ENCODE measurements at places on chromosomes 11 and 22.
A peak's percentile ranks its signal among the peaks of the same experiment; 100 is the strongest.

GRCh38 chr11:129143335-129143734 is 48.8 kb downstream of the ARHGAP32 start:
- DNase-seq, result no peak

- no peak for DNase-seq
These were observed 7.6 kb downstream of the TMEM121B start for GRCh38 chr22:17113600-17113999.

GRCh38 chr22:41816241-41816640 is 15.8 kb downstream of the CCDC134 start:
- no peak for DNase-seq

- no peak for DNase-seq
These were observed 799 bp downstream of the CCDC88B start for GRCh38 chr11:64340671-64341335.

- peak; percentile 4 for DNase-seq
These were observed 247.6 kb downstream of the CADM1 start for GRCh38 chr11:115256397-115257197.

DNA sequence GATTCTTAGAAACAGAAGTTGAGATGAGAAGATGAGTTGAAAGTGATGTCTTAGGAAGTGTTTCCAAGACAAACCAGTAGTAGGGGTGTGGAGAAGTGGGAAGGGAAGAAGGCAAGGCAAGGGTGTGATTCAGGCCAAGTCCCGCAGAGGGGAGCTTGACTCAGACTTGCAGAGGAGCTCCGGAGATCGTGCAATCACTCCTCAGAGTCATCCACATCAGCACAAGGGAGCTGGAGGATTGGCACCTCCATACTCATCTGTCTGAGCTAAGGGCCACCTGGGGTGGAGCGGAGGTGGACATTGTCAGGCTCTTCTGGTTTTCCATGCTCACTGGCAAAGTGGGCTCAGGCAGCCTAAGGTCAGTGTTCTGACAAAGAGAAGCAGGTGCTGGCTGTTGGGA is 44.4 kb downstream of the CHRDL2 start:
- DNase-seq, result no peak

GRCh38 chr11:65184146-65184545 is 2.4 kb downstream of the CAPN1 start:
- no peak for DNase-seq

DNA sequence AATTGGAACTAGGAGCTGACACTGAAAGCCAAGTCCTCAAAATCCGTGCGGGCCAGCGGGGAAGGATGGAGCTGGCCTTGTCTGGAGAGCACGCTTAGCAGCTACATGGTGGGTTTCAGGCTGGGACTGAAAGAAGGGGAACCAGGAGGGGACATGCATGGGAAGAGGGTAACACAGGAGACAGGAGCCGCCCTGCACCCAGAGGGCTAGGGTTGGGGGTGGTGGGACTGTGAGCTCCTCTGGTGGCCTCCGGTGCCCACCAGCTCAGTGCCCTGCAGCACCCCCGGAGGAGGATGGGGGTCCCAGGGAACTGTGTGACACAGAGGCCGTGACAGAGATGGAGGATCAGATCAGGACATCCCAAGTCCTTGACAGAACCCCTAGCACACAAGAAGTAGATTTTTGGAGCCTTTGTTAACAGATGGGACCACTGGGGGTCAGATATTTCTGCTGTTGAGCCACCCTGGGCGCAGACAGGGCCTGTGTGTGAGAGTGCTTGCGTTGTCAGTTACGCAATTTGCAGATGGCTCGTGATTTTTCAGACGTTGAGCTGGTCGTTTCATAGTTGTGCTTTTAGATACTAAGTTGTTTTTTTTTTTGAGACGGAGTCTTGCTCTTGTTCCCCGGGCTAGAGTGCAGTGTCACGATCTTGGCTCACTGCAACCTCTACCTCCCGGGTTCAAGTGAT is 21.3 kb upstream of the GRAMD4 start:
- DNase-seq, result no peak

GRCh38 chr11:93169950-93170561 is 27.7 kb downstream of the SLC36A4 start:
- DNase-seq, result peak; percentile 40

GRCh38 chr22:35343664-35344550 is 37.0 kb upstream of the HMOX1 start:
- DNase-seq, result no peak

- DNase-seq, result no peak
These were observed 355.3 kb upstream of the CCDC90B start for GRCh38 chr11:83641511-83641910.

DNA sequence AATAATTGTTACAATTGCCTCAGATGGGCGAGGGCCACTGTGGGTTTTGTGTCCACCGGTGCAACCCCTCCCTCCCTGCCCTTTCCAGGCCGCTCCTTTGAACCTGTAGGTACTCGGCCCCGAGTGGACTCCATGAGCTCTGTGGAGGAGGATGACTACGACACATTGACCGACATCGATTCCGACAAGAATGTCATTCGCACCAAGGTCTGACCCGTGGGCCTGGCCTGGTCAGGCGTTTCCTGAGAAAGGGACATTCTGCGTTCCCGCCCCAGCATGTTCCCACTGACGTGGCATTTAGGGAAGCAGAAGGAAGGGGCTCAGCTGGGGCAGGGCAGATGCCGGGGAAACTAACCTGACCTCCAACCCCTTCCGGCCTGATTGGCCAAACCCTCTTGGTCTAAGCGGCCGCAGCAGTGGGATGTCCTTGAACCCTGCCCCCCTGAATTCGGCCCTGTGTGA is 10.1 kb downstream of the SIDT2 start:
- no peak for DNase-seq

- DNase-seq, result no peak
These were observed 41.8 kb upstream of the ZBTB16 start for GRCh38 chr11:114017723-114018122.

DNA sequence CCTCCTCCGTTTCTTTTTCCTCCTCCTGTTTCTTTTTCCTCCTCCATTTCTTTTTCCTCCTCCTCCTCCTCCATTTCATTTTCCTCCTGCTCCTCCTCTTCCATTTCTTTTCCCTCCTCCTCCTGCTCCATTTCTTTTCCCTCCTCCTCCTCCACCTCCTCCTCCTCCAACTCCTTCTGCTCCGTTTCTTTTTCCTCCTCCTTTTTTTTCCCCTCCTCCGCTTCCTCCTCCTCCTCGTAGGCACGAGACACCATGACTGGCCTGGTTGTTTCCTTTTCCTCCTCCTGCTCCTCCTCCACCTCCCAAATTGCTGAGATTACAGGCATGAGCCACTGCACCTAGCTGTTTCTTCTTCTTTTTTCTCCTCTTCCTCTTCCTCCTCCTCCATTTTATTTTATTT is 25.6 kb upstream of the DRICH1 start:
- no peak for DNase-seq

DNA sequence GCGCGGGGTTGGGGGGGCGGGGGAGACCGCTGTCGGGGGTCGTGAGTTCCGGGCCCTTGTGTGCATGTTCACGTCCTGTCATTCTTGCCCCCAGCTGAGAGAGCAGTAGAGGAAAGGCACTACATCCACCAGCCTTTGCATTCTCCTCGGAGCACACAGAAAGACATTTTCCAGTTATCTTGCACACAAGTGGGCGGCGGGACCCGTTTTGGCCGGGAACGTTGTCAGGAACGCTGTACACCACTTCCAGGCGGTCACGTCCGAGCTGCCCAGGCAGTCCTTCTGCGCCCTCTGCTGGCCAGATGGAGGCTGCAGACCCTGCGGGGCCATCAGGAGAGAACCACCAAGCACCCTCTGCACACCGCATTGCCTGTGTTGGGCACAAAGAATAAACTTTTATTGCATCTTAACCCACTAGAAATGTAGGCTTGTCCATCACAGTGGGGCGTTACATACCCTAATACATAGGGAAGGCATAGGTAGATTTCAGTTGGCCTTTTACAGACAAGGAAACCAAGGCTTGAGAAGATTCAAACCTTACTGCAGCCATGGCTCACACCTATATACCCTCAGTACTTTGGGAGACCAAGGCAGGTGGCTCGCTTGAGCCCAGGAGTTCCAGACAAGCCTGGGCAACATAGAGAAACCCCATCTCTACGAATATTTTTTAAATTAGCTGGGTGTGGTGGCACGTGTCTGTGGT is 2.8 kb upstream of the CDKN1C start:
- DNase-seq, result peak; percentile 85

GRCh38 chr22:20776624-20777405 is 2.9 kb downstream of the SERPIND1 start:
- DNase-seq, result peak; percentile 29

GRCh38 chr11:100637706-100638105 is 49.4 kb upstream of the ARHGAP42 start:
- no peak for DNase-seq

- no peak for DNase-seq
These were observed 101.9 kb downstream of the MRTFA start for GRCh38 chr22:40534379-40535188.

DNA sequence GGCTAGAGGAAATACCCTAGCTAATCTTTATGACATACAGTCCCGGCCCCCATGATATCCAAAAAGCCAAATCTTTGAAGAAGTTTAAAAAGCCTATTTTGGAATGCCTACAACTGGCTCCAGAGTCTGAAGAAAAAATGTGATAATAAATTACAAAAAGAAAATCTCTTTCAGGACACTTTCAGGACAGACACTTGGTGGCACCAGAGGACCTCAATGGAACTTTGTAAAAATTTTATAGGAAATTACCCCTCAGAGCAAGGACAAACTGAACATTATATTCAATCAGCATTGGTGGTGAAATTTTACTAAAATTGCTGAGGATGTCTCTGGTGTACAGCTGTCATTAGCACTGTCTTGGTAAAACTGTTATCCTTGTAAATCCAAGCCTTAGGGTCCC is 81.0 kb downstream of the CCDC73 start:
- DNase-seq, result no peak

Data from NCI-H345 (cell line).